ENCODE measurements at places on chromosomes 12 and 14.

GRCh38 chr14:64209444-64210131 is 84.6 kb downstream of the ESR2 start:
- no peak for DNase-seq

DNA sequence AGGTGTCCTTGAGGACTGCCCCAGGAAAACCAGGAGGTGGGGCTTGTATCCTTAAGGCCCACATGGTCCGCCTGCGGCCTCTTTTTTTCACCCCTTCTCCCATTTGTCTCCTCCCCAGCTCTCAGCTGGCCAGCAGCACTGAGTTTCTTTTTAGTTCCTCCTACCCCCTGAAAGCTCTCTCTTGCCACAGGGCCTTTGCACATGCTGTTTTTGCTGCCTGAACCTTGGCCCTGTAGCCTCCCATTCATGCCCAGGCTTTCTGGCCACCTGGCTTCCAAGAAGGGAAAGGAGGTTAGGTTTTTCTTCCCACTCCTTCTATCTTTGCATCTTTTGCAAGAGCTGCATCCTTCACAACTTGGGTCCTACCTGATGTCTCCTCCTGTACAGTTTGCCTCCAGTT is 358.1 kb downstream of the VRK1 start:
- no peak for DNase-seq

GRCh38 chr12:5905757-5906156 is 39.3 kb downstream of the ANO2 start:
- DNase-seq, result no peak

DNA sequence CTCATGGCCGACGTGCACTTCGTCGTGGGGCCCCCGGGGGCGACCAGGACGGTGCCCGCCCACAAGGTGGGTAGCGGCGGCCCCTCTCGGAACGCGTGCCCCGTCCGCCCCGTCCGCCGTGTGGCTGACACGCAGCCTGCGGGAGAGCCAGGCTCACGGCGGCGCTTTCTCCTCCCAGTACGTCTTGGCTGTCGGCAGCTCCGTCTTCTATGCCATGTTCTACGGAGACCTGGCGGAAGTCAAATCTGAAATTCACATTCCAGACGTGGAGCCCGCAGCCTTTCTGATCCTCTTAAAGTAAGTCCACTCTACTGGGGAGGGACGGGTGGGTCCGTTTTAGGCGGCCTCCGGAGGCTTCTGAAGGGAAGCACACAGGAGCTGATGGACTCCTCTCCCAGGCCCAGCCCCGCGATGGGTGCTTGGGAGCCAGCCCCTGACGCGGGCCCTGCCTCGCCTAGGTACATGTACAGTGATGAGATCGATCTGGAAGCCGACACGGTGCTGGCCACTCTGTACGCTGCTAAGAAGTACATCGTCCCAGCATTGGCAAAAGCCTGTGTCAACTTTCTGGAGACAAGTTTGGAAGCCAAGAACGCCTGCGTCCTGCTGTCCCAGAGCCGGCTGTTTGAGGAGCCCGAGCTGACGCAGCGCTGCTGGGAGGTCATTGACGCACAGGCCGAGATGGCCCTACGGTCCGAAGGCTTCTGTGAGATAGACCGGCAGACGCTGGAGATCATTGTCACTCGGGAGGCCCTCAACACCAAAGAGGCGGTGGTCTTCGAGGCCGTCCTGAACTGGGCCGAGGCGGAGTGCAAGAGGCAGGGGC is 1.1 kb downstream of the BTBD6 start:
- no peak for DNase-seq

GRCh38 chr14:29264865-29265264 is 498.3 kb downstream of the FOXG1 start:
- DNase-seq, result no peak

DNA sequence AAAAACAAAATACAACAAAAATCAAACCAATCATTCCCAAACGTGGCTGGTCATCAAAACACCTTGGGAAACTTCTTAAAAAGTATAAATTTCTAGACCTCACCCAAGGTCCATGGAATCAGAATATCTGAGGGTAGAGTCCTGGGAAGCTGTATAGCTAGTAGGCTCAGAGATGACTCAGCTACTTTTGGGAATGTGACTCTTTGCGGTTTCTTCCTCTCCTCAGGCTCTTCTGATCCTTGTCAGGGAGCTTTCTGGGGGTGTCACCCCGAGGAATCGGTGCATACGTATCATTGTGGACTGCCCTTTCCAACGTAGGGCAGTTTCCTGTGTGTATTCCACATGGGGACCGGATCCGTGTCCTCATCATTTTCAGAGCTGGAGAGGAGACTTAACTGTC is 14.8 kb downstream of the JDP2 start:
- no peak for DNase-seq

DNA sequence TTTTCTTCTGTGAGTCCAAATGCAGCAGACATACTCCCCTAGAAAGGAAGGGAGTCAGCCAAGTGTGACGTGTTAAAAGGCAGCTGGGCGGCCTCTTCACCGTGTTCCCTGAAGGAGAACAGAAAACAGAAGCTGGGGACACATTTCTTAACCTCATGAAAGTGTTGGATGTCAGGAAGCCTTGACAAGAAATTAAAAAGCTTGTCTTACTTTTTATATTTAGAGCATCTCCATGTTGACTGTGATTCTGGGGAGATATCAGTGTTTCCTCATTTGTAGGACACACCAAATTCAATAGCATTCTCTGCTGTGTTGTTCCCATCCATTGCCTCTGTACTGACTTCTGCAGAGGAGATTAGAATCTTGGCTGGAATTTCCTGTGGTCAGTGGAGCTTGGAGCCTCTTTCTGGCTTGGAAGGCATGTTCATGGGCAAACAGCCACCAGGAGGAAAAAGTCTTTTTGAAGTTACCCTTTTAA is 93.7 kb downstream of the RMST start:
- DNase-seq, result no peak

DNA sequence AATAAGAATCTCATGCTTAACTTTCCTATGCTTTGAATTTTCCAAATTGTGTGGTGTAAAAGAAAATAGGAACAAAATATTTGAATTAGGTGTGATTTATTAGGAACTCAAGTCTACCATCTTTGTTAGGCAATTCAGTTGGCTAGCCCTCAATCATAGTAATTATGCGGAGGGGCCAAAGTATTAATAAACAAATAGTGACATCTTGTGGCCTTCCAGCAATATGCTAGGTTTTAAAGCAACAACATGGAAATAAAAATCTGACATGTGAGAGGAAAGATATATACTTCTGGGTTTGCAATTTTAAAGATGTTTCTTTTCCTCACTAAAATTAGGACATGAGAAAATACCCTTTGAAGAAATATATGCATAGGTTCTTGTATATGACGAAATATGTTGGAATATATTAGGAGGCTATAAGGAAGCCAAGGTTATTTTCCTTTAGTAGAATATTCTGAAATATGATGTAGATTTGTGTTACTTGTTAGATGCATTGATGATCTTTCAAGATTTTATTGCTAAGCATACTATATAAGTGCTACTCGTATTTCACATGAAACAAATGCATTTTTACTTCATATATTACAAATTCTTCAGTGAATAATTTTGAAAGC is 200.4 kb downstream of the PTPRO start:
- DNase-seq, result no peak

- no peak for DNase-seq
Observed at GRCh38 chr12:50562520-50563433, 58.0 kb downstream of the DIP2B start.

DNA sequence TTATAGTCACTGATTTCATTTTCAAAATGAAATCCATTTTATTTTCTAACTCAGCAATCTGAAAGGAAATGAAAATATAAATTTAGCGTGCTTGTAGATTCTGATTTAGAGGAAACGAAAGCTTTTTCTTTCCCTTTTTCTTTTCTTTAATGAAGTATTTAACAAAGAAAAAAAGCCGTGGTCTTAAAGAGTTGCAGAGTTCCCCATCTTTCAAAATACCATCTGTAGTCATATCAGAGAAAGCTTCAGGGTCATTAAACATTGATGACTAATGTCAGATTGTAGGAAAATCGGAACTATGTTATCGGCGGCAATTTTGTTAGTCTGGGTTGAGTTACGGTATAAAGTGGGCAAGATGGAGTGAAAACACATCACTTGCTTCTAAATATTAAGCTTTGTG is 32.3 kb downstream of the DRAM1 start:
- no peak for DNase-seq

DNA sequence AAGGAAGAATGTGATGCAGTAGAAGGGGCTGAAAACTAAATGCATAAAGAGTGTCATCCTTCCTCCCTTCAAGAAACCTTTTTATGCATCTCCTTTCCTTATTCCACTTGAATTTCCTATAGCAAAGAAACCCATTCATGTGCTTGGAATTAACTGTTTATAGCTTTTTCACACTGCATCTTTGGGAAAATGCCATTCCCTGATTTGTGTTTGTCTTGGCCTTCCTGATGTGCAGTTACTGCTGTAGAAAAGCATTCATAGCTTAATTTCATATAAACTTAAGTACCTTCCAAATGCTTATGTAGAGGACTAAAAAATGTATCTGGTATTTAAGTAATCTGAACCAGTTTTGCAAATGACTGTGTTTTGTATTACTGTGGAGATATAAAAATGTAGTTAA is 61.8 kb downstream of the SDR9C7 start:
- no peak for DNase-seq

DNA sequence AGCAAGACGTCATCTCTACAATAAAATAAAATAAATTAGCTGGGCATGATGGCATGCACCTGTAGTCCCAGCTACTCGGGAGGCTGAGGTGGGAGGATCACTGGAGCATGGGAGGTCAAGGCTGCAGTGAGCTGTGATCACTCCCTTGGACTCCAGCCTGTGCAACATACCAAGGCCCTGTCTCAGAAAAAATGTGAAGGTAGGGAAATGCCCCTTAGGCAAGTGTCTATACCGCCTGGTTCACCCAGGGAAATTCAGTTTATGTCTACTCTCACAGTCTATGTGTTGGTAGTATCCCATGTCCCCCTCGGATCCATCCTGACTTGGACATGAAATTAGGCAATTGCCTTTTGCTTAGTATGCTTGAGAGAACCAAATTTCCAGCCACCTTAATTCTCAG is 88.4 kb upstream of the TMEM132C start:
- DNase-seq, result no peak

GRCh38 chr12:116613256-116613655 is 54.1 kb downstream of the MAP1LC3B2 start:
- no peak for DNase-seq
